ENCODE measurements at places on chromosomes 5 and 9.

DNA sequence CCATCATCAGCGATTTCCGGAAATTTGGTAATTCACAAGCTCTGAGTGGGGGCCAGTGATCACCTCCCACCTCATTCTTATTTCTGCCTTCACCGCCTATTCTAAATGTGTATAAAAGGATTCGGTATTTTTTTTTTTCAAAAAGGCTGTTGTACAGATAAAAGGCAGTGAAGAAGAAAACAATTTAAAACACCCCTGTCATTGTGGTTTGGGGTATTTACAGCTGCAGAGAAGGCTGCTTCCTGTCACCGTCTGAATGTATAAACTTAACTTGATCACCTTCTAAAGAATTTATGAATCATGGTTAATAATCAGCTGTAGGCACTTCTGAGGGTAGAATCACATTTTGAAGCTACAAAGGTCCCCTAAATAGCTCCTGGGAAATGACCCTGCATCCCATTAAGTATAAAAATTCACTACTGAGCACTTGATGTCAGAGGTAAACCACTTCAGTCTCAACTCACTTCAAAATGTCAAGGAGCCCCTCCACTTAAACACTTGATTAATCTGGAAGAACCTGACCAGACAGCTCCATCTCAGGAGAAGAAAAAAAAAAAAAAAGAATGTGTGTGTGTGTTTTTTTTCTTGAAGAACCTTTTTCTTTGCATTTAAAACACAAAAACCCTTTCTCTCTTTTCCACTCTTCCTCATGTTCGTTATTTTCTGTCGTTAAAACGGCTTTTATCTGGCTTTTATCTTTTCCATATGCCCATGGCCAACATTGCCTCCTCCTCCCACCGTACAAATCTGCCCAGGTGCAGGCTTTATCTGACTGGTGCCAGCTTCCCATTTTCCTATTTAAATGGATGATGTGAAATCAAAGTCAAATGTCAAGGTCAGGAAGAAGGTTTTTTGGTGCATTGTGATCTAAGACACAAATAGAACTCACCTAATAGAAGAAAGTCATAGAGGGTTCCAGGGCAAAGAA lies 291.2 kb downstream of the IRX1 start:
- DNase-seq: no peak

DNA sequence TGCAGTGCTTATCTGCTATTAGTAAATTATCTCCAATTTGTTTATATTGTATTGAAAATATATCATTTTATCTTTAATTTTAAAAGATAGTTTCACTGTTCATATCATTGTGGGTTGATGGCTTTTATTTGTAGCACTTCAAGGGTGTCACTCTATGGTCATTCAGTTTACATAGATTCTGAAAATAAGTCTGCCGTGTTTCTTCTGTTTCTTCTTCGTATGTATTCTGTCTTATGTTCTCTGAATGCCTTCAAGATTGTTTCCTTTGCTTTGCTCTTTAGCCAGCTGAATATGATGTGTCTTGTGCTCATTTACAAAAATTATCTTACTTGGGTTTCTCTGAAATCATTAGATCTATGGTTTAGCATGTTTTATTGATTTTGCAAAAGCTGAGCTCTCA lies 359.9 kb downstream of the CYLC2 start:
- DNase-seq: no peak

GRCh38 chr5:107743373-107744000 lies 72.8 kb upstream of the EFNA5 start:
- DNase-seq: no peak

DNA sequence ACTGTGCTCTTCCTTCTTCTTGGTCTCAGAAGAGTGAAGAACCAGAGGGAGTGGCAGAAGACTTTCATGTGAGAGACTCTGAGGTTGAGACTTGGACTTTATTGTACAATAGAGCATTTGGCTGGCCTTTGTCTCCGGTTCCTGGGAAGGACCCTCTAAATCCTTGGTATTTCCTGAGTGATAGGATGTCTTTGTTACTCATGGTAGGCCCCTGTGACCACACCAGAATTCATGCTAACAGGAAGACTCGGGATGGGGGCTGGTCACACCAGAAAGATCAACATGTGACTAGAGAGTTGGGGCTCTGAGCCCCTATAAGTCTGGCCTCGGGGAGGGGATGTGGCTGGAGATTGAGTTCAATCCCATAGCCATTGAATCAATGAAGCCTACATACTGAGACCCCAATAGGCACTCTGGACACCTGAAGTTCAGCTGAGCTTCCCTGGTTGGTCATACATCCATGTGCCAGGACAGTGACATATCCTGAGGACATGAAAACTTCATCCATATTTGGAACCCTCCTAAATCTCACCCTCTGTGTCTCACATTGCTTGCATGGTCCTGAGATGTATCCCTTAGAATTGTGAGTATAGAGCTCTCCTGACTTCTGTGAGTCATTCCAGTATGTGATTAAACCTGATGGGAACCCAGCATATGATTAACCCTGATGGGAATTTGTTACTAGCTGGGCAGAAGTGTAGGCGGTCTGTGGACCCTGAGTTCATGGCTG lies 201.7 kb downstream of the GADD45G start:
- no peak for DNase-seq

- DNase-seq: no peak
Measured at GRCh38 chr5:130871346-130872086, 293.5 kb downstream of the HINT1 start.

DNA sequence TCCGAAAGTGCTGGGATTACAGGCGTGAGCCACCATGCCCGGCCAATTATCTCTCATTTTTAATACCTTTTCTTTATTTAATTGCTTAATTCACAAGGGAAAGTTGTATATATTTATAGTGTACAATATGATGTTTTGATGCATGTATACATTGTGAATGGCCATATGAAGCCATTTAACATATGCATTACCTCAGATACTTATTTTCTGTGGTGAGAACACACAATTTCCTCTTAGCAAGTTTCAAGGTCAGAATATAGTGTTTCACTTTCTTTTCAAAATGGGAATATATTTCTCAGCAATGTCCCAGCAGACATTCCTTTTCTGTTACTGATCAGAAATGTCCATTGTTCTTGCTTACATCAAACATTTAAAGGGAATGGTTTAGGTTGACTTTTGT lies 1596.3 kb downstream of the MAT2B start:
- DNase-seq: no peak

DNA sequence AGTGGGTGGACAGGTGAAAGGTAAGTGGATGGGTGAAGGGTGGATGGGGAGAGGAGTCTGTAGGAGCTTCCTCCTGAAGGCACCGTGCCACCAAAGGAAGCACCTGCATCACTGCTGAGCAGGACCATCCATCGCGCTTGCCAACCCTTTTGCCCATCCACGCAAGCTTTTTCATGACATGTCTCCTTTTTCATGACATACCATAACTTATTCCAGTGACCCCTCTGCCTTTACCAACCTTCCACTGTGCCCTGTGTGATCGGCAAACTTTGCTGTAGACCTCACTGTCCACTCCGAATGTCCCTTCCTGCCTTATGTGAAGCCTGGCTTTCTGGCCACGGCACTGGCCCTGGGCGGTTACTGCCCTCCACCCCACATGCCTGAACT lies 13.4 kb downstream of the FLT4 start:
- no peak for DNase-seq

GRCh38 chr9:105877721-105878120 lies 183.4 kb downstream of the TMEM38B start:
- DNase-seq: no peak

DNA sequence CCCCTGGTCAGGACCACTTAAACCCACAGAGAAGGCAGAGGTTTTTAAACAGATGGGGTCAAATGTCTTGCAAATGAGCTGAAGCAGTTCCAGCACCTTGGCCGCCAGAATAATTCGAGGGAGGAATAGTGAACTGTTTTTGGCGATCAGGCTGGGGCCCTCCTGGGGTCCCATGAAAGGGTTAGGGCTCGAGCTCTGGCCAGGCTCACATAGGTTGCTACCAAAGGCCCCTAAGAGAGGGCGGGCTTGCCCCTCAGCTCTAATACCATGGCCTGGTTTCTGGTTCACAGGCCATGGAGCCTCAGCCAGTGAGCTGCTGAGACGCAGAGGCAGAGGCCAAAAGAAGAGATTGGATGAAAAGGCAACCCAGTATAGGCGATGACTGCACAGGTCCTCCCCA lies 74.8 kb upstream of the UBTD2 start:
- no peak for DNase-seq

GRCh38 chr5:151625285-151625684 lies 34.2 kb upstream of the FAT2 start:
- DNase-seq: no peak

DNA sequence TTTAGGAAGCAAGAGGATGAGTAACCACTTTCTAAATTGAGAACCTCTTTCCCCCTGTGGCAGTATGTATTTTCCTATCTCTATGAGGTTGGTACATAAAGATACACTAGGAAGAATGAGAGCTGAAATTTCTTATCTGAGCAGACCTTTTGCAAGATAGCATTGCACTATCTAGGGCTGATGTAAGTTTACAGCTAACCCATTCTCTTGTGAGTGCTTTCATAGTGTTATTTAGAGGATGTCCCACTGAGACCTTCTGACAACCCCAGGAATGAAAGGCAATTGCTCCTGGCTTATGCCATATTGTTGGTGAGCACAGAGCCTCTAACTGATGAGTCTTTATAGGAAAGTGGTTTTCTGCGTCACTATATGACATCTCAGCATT lies 1209.3 kb upstream of the CDH6 start:
- no peak for DNase-seq

- no peak for DNase-seq
Measured at GRCh38 chr5:142756576-142756975, 13.6 kb upstream of the ARHGAP26 start.

DNA sequence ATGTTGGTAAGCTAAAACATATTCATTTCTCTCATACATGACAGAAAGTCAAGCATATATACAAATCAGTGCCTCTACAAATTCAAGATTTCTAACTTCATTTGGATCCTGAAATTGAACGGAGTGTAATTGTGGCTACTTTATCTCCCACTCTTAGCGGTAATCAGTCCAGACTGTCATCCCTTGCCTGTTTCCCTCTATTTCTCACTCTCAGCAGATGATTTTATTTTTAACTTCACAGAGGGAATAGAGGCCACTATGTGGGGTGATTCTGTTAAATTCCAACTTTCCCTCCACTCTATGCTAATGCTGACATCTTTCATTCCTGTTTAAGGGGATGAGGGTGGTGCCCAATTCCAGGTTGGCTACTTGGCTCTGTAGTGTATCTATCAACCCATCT lies 153.8 kb upstream of the KCNN2 start:
- no peak for DNase-seq

DNA sequence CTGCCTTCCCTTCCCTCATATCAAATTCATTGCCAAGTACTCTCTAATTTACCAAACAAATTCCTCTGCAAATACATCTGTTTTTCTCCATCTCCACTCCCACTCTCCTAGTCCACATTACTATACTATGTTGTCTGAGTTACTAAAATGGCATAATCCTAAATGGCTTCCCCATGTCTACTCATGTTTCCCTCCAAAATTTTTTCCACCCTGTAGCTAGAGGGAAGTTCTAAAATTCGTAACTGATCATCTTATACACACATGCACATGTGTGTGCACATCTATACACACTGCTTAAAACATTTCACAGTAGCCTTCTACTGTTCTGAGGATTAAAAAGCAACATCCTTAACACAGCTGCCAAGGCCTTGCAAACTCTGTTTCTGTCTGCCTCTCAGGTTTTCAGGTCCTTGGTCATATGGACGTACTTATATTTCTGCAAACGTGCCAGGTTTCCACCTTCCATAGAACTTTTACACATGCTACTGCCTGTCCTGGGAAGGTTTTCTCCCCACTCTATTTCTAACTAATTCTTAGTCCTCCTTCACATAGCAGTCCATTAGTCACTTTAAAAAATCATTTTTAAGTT lies 140.6 kb downstream of the LURAP1L start:
- DNase-seq: no peak

- DNase-seq: no peak
Measured at GRCh38 chr9:114371973-114372917, 15.5 kb downstream of the AKNA start.

DNA sequence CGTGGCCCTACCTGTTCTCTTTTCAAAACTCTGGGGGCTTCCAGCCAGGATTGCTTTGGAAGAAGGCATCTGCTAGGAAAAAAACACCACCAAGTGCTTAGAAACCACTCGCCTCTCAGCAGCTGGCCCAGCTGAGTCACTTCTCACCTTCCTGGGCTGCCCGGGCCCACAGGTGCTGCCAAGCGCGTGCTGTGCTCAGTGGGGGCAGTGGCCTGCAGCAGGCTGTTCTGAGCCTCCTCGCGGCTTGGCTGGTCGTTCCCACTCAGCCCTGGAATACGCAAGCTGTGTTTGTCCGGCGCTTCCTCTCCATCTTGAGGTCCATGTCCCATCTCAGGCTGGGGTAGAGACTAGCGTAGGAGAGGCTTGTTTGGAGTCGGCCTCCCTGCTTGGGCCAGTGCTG lies 102.5 kb upstream of the FCN2 start:
- no peak for DNase-seq

DNA sequence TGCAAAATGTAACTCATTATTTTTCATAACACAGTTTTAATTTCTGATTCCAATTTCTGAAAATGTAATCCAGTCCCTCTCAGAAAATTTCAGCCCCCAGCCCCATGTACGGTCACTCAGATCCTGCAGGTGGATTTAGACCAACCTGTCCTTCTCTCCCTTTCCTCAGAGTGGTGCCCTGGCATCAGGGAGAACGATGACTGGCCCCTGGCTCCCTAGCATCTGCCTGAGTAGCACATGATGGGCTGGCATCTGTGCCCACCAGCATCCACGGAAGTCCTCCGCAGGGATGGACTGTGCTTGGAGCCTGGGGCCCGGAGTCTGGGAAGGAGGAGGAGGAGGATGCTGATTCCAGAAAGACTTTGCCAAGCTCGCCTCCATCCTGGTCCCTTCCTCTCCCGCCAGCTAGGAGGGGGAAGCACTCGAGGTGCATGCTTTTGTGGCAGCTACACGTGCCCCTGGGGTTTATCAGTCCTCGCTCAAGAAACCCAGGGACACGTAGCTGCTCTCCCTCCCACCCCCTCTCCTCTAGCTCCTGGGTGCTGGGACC lies 54.4 kb upstream of the RUFY1 start:
- DNase-seq: no peak

GRCh38 chr9:84679571-84679970 lies 10.0 kb downstream of the NTRK2 start:
- no peak for DNase-seq

DNA sequence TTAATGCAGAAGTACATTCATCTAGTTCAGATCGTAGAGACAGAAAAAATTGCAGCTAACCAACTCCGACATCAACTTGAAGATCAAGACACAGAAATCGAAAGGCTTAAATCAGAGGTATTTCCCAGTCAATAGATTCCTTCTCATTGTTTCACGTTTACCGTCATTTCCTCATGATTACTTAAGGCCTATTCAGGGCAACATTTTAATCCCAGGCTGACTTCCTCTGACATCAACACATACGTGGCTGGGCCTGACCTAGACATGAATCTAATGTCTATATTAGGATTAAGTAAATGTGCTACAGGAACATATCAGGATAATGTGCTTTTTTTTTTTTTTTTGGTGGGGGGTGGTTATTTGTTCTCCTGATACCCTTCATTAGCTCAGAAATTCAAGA lies 107.9 kb downstream of the RASGRF2 start:
- DNase-seq: no peak

- no peak for DNase-seq
Measured at GRCh38 chr5:2903451-2904395, 152.2 kb upstream of the IRX2 start.

Data from stimulated activated CD8-positive, alpha-beta memory T cell treated with anti-CD3 and anti-CD28 coated beads, Interleukin-2, amount 100 ng/mL, for 1 hour (primary cell).